ENCODE measurements at places on chromosomes 11 and 22.

DNA sequence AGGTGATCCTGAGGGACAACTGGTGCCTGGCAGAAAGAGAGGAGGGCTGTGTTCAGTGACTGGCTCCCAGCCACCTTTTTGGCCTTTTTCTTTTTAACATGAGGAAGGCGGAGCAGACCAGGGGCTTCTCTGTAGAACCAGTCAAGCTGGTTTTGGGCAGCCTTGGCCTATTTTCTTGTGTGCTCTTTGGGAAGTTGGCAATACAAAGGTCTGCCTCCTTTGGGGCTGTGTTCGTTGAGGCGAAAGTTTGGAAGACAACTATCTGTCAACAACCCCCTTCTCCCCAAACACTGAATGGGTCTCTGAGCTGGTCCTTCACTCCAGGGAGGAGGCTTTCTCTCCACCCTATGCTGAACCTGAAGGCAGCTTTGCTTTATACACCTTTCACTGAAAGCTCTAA, 8.5 kb downstream of the MARK2 start:
- no peak for DNase-seq

GRCh38 chr11:79663017-79663416, 222.2 kb upstream of the TENM4 start:
- DNase-seq, result no peak

- DNase-seq, result peak; percentile 11
These were observed 102.2 kb downstream of the MICAL3 start for GRCh38 chr22:17921871-17922821.

DNA sequence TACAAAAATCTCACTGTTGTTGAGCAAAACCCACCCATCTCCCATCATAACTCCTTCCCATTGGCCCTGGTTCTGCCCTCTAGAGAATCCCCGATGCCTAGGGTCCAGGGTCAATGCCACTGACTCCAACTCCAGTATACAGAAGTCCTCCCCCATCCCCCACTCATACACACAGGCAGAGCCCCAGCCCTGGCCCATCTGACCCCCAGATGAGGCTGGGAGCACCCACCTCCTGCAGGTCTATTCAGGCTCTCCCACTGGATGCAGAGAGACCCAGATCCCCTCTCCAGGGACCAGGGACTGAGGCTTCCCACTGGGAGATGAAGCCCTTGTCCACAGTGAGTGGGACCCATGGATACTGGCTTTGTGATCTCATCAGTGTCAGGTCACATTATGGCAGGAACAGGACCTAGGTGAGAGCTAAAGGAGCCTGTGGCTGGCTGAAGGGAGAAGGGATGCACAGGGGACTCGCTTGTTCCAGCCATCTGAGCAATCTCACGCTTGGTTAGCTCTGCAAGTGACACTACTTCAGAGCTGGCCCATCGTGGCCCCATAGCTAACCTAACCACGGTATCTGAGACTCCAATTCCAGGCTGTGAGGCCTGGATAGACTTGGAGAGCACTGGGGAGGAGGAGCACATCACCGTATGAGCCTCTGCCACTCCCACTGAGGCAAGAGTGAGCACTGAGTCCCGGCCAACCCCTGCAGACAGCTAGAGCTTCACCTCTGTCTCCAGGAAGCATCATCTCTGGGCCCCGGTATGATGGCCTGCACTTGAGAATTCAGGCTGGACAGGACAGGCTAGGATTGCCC, 35.7 kb downstream of the TRIM29 start:
- no peak for DNase-seq

- no peak for DNase-seq
These were observed 132.6 kb downstream of the SHANK2 start for GRCh38 chr11:71119656-71120269.

DNA sequence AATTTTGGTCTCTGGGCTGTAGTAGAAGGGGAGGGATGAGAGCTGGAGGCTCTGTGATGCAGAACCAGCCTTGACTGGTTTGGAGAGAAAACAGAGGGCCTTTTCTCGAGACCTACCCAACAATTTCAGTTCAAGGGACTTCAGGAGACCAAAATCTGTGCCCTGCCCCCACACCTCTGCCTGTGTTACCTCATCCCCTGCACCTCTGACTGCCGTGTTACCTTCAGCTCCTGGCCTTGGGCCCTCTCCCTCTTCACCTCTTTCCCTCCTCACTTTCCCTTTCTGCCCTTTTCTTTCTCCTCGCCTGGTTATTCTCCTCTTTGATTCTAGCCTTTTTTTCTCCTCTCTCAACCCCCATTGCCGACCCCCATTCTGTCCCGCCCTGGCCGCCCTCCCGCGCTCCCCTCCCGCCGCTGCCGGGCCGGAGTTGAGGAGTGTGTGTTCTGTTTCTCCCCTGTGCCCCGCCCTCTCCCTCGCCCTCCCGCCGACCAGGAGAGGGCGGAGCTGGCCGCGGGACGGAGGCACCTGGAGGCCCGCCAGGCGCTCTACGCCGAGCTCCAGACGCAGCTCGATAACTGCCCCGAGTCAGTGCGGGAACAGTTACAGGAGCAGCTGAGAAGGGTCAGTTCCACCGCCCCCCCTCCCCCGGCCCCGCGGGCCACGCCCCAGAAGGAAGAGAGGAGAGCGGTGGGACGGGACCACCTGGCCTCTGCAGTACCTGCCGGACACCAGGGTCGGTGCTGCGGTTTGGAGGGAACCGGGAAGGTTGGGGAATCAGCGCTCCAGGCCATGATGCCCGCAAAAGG, 27.2 kb downstream of the PHLDB1 start:
- DNase-seq, result no peak

GRCh38 chr11:76610871-76611475, 59.6 kb downstream of the LRRC32 start:
- DNase-seq, result no peak

DNA sequence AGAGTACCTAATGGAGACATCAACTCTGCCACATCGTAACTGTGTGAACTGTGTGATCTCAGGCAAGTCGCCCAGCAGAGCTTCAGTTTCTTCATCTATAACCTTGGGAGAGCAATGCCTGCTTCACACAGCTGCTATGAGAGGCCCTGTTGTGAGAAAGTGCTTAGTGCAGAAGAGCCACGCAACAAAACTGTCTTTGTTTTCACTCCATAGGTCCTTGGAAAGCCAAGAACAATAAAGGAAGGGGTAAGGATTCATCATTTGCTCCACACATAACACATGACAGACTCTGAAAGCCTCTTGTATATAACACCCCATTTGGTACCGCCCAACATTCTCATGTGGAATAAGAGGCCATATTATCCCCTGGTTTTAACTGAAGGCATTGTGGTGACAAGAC, 231.9 kb upstream of the ISX start:
- no peak for DNase-seq

GRCh38 chr11:18081551-18081950, 24.3 kb downstream of the SAAL1 start:
- DNase-seq, result no peak

DNA sequence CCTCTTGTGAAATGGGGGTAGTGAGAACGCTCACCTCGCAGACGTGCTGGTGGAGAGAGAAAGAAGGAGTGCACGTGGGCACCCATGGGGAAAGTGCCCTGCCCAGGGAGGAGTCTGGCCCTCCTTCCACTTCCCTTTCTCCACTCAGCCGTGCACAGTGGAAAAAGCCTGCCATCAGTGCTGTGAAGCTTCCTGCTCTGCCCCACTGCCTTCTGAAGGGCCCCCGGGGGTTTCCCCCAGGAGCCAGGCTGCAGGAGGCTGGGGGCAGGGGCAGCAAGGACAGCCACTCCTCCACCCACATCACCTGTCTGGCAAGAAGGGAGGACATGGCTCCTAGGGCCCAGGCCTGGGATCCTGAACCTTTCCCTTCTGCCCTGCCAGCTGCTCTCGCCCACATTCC, 7.6 kb downstream of the TP53I11 start:
- no peak for DNase-seq

GRCh38 chr11:79758325-79758724, 317.5 kb upstream of the TENM4 start:
- DNase-seq, result no peak

- DNase-seq, result no peak
These were observed 6.4 kb downstream of the CCDC89 start for GRCh38 chr11:85679576-85679975.

DNA sequence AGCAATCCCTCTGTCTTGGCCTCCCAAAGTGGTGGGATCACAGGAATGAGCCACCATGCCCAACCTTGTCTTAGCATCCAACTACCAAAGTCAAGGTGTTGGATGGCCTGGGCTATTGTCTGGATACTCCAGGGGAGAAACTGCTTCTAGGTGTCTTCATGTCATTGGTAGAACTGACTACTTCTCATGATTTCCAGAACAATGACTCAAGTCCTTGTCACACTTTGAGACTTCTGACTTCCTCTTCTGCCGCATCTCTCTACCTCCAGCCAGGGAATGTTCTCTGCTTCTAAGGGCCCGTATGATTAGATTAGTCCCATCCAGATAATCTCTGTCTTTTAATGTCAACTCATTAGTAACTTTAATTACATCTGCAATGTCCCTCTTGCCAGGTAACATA, 30.6 kb downstream of the APOL6 start:
- DNase-seq, result peak; percentile 31

GRCh38 chr22:43171607-43172006, 15.3 kb downstream of the TTLL12 start:
- no peak for DNase-seq

GRCh38 chr11:120807414-120808150, 216.3 kb upstream of the TBCEL start:
- peak; percentile 97 for DNase-seq

- DNase-seq, result no peak
These were observed 39.3 kb upstream of the ABTB2 start for GRCh38 chr11:34397120-34397519.

GRCh38 chr11:34516247-34517040, 2.9 kb upstream of the ELF5 start:
- DNase-seq, result no peak

DNA sequence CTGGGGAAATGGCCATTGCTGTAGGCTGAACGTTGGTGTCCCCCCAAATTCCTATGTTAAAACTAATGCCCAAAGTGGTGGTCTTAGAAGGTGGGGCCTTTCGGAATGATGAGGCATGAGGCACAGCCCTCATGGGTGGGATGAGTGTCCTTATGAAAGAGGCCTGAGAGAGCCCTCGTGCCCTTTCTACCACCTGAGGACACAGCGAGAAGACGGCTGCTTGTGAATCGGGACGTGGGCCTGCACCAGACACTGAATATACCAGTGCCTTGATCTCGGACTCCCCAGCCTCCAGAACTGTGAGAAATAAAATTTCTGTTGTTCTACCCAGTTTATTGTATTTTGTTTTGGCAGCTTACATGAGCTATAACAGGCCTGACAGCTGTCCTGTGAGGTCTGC, 162.9 kb upstream of the B3GAT1 start:
- no peak for DNase-seq

DNA sequence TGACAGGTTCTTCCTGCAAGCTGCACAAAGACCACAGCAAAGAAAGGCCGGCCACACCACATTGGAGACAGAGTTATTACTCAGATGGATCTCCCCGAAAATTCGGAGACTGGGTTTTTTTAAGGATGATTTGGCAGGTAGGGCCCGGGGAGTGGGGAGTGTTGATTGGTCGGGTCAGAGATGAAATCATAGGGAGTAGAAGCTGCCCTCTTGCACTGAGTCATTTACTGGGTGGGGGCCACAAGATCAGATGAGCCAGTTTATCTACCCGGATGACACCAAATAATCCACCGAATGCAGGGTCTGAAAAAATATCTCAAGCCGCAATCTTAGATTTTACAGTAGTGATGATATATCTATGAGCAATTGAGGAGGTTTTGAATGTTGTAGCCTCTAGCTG, 401.8 kb upstream of the FAT3 start:
- DNase-seq, result no peak

DNA sequence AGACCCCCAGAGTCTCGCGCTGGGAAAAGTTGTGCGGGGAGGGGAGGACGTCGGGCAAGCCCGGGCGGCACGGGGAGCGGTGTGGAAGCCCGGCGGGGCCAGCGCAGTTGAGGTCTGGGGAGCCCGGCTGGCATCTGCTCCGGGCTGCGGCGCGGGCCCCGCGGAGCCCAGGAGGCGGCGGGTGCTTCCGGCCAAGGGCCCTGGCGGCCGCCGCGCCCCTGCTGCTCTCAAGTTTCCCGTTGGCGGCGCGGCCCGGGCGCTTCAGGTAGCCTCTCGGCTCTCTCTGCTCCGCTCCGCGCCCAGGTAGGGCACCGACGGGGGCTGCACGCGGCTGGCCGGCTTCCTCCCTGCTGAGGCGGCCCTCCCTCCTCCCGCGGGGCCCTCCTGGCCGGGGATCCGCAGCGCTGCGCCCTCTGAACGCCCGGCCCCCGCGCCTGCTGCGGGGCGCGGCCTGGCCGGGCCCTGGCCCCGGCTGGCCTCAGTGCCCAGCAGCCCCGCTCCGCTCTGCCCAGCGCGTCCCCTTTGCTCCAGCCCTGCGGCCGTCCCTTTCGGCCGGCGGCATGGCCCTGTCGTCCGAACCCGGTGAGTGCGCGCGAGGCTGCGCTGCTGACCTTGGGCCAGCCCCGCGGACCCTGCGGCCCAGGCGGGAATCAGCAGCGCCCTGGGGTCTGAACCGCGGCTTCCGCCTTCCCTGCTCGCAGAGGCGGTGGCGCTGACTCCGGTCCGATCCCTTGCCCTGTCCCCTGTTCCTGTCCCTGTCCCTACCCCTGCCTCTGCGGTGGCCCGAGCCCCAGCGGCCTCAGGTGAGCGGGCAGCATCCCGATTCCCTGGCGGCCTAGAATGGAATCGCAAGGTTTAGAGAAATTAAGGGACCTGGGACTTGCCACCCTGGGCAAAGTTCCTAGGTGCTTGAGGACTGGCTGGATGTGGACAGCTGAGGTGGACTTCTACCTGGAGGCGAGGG, 4.3 kb upstream of the AMPD3 start:
- DNase-seq, result no peak

GRCh38 chr22:49432211-49432896, 395.3 kb downstream of the BRD1 start:
- DNase-seq, result no peak

DNA sequence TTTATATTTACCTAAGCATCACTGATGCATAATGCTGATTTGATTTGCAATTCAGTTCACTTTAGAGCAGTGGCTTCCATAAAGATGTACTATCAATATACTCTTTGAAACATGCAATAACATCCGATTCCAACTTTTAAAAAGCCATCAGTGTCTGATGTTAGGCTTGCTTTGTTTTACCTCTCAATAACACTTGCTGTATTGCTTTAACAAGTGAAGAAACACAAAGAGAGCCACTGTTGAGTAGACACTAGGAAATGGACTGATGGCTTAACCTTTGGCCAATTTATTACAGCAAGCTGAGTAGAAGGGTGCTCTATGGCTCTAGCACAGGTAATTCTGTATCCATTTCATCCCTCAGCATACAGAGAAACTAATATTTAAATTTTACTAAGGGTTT, 122.1 kb downstream of the FCHSD2 start:
- DNase-seq, result no peak

GRCh38 chr22:32622004-32622743, 147.6 kb downstream of the FBXO7 start:
- no peak for DNase-seq

Measured in RCC 7860 (cell line).